ENCODE measurements at places on chromosomes 11 and 22. TPM values are rescaled to one million over a fixed set of nuclear protein-coding genes. Genes with fewer than 3 reads are reported as not detected.

The LDLRAD3 gene
- total RNA-seq: 3.6 TPM

The MCM5 gene
- total RNA-seq: 16.7 TPM

- DNase-seq: no peak
Measured at GRCh38 chr11:10984250-10984649, 126.4 kb upstream of the ZBED5 start.

The OR51B2 gene
- not detected for total RNA-seq

DNA sequence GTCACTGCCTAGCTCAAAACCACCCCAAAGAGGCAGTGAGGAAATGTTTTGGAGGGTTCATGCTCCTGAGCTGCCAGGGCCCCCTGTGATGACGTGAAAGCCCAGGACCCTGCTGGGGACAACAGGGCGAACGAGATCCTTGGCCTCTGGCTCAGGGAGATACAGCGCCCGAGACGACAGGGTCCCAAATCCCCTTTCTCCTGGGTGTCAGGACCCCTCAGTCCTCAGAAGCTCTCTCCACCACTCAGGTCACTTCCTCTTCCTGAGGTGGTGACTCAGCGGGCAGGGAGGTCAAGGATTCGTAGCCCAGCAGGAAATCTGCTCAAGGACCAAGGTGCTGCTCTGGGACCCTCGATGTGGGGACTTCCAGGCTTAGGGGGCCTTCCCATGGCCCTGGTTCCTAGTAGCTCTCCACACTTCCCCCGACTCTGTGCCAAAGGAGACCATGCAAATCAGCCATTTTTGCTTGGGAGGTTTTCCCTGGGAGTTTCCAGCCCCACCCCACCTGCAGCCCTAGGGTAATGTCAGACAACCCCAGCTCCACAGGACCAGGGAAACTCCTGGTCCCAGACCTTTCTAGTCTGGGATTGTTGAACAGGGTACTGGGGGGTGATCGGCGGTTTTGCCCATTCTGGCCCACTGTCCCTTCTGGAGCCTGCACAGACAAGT is 12.8 kb downstream of the BCL9L start:
- DNase-seq: no peak

The P4HA3 gene
- total RNA-seq: 2.5 TPM

GRCh38 chr11:17699147-17700114 is 19.9 kb upstream of the MYOD1 start:
- DNase-seq: no peak

The TREH gene
- not detected for total RNA-seq

The KCNJ1 gene
- total RNA-seq: not detected
